NCI-H345 (cell line): ENCODE measurements at places on chromosomes 7 and 10.

- no peak for DNase-seq
Observed at GRCh38 chr10:73232887-73233286, 14.2 kb downstream of the DNAJC9 start.

DNA sequence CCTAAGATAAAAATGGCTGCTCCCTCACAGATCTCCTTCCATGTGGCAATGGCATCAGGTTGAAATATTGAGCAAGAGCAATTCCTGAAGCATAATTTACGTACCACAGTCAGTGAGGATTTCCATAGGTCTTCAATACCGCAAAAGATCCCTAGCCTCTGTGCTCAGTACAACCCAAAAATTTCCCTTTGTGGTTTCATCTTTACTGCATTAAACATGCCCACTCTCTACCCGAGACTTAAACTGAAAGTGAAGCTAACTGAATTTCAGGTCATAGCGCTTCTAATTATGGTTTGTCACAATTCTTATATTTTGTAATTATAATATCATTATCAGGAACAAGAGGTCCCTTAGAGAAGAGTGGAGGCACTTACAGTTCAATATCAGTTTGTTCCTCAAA lies 1071.1 kb downstream of the XPNPEP1 start:
- no peak for DNase-seq

GRCh38 chr10:14954001-14954770 lies at the start of gene DCLRE1C:
Gene DCLRE1C, minus strand, starts transcription at chr10:14954096. Its CDS starts 86 bp downstream, at chr10:14954010.
- peak; percentile 89 for DNase-seq

DNA sequence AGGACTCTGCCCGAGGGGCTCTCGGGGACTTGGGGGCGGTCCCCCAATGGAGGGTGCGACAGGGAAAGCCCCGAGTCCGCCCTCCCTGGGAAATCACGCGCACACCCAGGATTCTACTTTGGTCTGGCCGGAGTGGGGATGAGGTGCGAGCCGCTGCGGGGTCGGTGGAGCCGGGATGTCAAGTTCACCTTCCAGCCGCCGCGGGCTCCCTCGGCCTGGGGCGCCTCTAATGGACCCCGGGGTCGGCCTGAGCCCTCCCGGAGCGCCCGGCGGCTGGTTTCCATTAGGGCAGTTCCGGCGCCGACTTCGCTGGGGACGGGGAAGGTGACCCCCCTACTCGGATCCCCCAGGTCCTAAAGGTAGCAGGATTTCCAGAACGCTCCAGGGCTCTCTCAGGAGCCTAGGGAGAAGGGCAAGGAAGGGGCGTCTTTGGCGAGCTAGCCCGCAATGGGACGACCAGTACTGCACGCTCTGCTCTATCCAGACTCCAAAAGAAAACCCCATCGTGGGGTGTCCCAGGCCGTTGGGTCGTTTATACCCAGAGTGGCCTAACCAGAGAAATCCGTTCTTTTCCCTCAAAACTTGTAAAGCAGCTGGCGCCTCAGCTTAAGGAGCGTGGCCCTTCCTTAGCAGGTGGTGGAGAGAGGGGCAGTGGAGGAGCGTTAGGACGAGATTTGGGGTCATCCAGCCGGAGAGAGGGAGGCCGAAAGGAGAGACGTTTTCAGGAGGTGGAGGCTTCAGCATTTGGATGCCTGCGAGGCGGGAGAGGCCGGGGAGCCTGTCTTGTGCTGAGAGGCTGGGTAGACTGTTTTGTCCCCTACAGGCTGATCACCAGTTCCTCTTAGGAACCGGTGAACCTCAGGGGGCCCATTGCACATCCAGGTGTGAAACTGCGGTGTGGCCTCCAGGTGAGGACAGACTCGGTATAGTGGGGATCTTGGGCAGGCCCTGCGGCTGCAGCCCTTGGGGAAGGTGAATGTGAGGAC lies 860 bp upstream of the WDR86 start:
- peak; percentile 17 for DNase-seq

DNA sequence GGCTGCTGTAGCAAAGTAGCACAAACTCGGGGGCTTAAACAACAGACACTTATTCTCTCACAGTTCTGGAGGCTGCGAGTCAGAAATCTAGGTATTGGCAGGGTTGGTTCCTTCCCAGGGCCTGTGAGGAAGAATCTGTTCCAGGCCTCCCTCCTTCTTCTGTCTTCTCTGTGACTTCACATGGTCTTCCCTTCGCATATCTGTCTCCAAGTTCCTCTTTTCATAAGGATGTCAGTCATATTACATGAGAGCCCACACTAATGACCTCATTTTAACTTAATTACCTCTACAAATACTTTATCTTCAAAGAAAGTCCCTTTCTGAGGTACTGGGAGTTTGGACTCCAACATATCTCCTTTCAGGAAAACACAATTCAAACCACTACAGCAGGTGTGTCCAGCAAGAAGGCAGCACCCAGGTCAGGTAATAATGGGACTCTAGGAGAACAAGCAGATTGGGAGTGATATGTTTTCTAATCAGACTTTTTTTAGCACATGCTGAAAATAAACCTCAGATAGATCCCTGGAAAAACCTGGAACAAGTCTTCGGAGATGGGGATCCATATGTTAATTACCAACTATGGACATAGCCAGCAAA lies 11.7 kb downstream of the CREB5 start:
- no peak for DNase-seq
